NCI-H1105 treated with DMSO at 0.1 percent for 48 hours (cell line): ENCODE measurements at places on chromosomes 2 and 18.

DNA sequence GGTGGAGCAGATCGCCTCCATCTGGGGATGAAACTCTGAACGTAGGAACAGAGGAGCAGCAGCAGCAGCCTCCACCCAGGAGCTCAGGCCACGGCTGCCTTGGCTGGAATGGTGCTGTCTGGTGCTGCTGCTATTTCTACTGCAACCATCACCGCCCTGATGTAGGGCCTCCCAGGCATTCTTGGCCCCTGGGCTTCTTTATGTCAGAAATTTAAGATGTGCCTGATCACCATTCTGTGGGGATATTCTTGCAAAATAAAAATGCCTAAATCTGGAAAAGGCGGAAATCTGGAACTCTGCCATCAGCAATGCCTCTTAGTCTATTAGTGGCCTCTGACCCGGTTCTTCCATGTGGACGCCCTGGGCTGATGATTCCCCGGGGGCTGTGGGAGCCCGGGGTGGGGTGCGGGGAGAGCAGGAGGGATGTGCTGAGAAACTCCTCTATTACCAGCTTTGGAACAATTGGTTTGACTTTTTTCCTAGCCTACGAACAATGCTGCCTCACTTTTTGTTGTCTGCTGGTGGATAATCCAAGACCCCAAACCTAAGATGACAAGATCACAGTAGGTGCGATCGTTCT lies 47.2 kb downstream of the FAM124B start:
- no peak for DNase-seq

GRCh38 chr2:157572725-157573124 lies 55.9 kb downstream of the ACVR1C start:
- DNase-seq: no peak

DNA sequence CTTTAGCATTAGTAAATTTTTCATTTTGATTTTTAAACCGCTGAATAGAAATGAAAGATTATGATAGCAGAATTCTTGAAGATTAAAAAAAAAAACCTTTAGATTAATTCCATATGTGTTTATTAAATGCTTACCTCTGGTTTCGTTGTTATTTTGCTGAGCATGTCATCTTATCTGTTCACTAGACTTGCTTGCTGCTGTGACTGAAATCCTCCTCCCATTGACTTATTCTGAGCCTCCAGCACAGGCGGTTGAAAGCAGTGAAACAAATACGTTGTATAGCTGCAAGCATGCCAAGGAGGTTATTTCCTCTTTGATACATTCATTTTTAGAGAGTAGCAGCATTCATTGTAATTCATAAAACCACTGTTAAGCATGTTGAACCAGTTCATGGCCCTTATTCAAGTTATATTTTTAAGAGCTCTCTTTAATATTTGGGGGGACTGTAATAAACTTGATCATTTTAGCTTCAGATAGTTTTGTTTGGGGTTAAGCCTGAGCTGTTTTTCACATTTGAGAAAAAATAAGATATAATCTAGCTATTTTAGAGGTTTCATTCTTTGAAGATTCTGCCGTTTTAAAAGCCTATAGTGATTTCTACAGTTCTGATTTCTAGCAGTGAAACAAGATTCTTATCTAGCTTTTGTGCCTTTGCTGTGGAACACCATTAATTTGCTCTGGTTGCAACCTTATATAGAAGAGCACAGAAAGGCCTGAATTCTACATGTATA lies at the start of gene HTR2B:
TSS of gene HTR2B (minus strand) at position 205 of the 731 bp plus-strand sequence. CDS start 1,278 bp downstream, outside the sequence.
- DNase-seq: no peak

GRCh38 chr18:8794156-8794933 lies 89.0 kb downstream of the MTCL1 start:
- no peak for DNase-seq

GRCh38 chr2:61952288-61952687 lies 46.8 kb downstream of the COMMD1 start:
- no peak for DNase-seq

GRCh38 chr2:217919781-217920351 lies 82.9 kb downstream of the TNS1 start:
- DNase-seq: no peak

GRCh38 chr2:20487392-20488174 lies 40.7 kb downstream of the RHOB start:
- no peak for DNase-seq

DNA sequence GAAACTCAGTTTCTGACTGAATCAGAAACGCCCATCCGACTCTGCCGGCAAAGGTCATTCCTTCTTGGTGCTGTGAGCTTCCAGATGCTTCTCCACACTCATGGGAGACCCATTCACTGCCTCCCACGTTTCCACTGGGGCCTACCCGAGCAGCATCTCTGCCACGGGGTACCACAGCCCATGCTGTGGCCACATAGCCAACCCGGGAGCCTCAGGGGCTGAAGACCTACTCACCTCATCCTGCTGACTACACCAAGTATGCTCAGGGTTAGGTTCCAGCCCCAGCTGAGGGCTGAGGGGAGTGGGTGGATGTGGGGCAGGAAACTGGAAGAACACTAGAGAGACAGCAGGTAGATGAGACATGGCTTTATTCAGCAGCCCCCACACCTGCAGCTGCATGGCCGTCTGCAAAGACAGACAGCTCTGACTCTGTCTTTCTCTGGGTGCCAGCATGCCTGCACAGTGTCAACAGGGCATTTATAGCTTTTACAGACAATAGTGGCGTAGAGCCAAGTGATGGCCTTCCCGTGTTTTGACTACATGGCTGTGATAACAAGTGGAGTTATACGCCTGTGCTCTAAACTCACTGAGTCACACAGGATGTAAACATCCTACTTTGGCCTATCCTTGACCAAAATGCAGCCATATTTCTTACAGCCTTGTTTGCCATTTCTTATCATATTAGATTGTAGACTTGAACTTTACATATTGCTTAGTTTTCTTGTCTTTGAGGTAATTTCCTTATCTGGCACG lies 16.5 kb upstream of the KLHL23 start:
- DNase-seq: peak; percentile 3

GRCh38 chr18:74062037-74062436 lies 85.6 kb downstream of the FBXO15 start:
- DNase-seq: no peak

DNA sequence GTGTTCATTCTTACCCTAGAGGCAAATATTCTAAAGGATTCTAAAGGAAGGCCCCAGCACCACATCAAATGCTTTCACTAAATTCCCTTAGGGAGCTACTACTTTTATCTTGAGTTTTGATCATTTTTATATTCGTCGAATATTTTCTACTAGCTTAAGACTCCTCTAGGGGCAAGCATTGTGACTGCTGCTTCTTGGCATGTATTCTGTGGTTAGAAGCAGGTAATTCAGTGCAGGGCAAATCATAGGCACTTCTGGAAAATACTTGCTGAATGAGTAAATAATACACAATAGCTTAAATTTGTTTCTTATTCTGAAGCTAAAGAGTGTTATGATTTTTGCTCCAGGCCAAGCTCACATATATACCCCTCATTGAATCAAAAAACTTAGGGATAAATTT lies 136.4 kb downstream of the LRP2 start:
- DNase-seq: no peak

DNA sequence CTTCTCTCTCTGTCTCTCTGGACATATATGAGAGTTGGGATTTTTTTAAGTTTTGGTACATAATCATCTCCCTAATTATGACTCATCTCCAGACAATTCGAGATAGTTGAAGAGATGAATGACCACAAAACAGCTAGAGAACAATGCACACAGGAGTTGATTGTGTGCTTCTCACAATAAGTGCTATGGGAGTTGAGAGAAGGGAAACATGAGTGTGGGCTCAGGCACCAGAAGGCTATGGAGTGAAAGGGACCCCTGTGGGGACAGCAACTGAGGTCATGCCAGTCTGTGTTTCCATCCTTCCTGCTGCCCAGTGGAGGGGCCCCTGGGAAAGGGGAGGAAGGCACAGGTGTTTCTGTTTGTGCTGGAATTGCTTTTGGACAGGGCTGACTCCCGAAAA lies 6.5 kb upstream of the YWHAQ start:
- no peak for DNase-seq

DNA sequence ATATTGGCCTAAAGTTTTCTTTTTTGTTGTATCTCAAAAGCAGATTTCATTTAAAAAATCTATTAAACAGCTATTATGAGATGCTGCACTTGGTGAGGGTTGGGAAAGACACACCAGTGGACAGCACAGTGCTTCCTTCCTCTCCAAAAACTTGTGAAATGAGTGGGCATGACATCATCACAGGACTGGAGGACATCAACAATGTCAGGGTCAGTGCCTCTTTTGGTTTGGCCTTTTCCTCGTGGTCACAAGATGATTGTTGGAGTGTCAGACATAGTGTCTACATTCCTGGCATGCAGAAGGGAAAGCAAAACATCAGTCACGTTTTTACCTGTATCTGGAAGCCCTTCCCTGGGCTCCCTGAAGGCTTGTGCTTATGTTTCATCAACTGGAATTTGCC lies 49.6 kb downstream of the IL1R2 start:
- DNase-seq: no peak

GRCh38 chr2:150296770-150297546 lies 190.5 kb downstream of the RND3 start:
- peak; percentile 47 for DNase-seq

DNA sequence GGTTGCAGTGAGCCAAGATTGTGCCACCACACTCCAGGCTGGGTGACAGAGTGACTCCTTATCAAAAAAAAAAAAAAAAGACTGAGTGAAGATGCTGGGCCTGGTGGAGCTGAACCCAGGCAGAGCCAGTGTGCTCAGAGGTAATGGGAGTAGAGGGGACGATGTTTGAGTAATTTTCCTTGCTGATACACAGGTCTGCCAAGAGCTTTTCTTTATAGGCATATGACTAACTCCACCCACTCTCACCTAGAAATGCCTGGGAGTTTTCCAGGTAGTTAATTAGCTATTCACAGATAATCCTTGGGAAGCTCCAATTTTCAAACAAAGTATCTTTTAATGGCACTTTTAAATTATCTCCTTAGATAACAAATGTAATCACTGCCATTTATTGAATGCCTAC lies 33.4 kb upstream of the ACSL3 start:
- no peak for DNase-seq

GRCh38 chr2:152468899-152469692 lies 134.1 kb downstream of the FMNL2 start:
- peak; percentile 83 for DNase-seq

DNA sequence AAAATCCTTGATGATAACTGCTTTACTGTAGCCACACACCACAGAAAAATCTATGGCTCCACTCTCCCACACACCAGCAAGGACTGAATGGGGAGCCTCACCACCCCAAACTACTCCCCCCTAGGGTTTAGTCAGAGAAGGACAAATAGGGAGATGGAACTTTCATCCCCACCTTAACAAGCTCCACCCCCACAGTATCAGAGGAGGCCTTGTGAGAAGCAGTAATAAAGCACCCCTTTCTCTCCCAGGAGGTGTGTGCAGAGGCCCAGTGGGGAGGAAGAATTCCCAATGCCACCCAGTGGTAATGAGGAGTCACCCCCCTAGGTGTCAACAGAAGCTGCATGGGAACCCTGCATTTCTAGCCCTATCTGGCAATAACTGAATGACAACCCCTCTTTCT lies 224.9 kb downstream of the TNS1 start:
- DNase-seq: no peak

- no peak for DNase-seq
Measured at GRCh38 chr18:32373505-32373904, 97.2 kb downstream of the GAREM1 start.

- DNase-seq: no peak
Measured at GRCh38 chr2:81266106-81266505, 961.6 kb upstream of the LRRTM1 start.

- no peak for DNase-seq
Measured at GRCh38 chr2:218046238-218046637, 22.8 kb upstream of the RUFY4 start.

GRCh38 chr2:180733330-180733729 lies 247.1 kb upstream of the UBE2E3 start:
- no peak for DNase-seq

DNA sequence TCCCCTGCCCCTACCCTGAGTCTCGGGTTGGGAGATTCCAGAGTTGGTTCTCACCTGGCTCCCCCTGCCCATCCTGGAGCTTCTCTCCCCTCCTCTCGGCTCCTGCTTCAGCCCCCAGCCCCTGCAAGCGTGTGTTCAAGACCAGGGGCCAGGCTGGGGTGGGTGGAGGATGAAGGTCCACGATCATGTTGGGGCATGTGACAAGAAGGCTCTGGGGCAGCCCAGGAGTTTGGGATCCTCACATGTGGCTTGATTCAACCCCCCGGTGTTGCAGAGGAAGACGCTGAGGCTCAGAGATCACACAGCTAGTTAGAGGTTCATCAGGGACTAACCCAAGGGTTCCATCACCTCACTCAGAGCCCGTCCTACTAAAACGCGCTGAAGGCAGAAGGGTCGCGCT lies 14.2 kb upstream of the TUBB6 start:
- DNase-seq: no peak

DNA sequence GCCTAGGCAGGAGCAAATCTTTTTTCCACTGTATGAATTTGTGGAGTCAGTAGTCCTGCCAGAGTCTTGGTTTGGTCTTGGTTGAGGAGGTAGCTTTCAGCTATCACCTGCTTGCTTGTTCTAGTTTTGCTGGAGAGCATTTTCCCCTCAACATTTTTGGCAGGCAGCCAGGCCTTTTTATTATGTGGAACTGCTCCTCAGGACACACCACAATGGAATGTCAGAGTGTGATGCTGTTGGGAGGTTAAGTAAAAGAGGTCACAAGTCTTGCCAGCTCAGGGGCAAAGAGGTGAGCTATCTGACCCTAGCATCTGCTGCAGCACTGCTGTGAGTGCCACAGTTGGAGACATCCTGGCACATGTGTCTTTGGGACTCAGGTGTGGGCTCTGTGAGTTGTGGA lies 258.0 kb downstream of the CNTNAP5 start:
- DNase-seq: peak; percentile 59
